ENCODE measurements at places on chromosomes 7 and 10.

- no peak for DNase-seq
Observed at GRCh38 chr10:17918187-17918903, 33.4 kb upstream of the SLC39A12 start.

GRCh38 chr7:113125728-113126127 is 7.4 kb upstream of the SMIM30 start:
- no peak for DNase-seq

DNA sequence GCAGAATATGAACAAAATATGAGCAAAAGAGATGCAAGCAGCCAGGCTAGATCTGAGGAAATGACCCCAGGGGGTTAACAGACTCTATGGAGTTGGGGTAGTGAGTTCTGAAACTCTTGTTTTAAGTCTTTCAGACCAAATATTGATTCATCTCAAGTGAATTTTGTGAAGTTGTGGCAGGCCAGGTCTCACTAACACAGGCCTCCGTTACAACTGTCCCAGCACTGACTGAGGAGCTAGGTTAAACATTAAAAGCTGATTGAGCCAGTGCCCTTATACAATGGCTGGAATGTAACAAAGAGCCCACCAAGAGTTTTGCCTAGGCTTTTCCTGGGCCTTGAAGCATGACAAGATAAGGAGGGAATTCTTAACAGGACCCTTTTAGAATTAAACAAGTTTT is 192.3 kb upstream of the STK17A start:
- DNase-seq, result no peak

DNA sequence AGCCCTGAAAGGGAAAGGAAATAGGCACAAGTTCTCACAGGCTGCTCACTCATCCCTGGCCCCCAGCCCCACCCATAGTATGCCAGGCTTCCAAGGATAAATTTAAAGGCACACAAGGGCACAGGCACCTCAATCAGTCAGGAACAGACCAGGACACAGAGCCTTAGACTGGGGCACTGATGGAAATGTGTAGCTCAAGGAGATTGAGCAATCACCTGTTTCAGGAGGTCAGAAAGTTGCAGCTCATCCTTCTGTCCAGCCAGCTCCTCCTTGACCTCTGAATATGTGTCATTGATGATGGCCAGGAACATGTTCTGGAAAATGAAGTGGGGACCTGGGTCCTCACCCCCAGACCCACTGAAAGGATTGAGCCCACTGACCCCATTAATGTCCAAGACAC is 6.6 kb upstream of the BLOC1S2 start:
- DNase-seq, result no peak

DNA sequence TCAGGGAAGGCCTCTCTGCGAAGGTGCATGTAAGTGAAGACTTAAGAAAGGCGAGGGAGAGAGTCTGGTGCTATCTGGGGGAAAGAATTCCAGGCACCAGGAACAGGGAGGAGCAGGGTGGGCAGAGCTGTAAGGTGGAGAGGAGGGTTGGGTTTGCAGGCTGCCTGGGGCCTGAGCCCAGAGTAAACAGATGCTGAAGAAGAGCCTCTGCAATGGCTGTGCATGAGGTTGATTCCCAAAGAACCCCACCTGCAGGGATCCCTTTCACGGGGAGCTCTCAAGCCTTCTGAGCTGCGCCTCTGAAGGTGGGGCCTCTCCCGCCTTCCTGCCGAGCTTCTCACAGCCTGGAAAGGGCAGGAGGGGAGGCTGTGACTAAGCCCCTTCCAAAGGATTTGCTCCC is 115.1 kb downstream of the RNF216 start:
- no peak for DNase-seq

- DNase-seq, result no peak
Observed at GRCh38 chr10:23204773-23205172, 12.7 kb downstream of the PTF1A start.

- DNase-seq, result no peak
Observed at GRCh38 chr10:108757946-108758345, 1165.4 kb downstream of the XPNPEP1 start.

- no peak for DNase-seq
Observed at GRCh38 chr7:40165216-40165615, 30.4 kb downstream of the SUGCT start.

GRCh38 chr7:135321556-135321955 is 87.9 kb downstream of the STRA8 start:
- DNase-seq, result no peak

DNA sequence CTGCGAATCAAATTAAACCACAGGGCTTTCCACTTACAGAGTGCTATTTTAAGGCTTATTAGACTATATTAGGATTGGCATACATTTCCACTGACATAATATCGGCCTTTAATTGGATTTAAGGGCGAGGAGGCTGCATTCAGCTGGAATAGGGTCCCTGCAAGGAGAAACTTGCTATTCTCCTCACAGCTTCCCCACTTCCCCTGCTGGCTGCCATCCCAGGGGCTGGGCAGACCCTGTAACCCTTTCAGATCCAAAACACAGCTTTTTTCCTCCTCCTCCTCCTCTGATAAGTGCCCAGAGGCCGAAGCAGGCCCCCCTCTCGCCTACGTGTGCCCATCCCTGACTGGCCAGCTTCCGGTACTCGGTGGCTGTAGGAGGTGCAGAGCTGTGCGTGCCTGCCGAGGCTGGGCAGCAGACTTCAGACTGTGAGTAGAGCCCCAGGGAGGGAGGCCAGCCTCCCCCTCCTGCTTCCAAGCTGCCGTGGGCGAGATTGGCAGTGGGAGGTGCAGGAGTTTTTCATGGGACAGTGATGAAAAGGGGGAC is 224.2 kb downstream of the PLXNA4 start:
- no peak for DNase-seq

GRCh38 chr7:7698930-7699329 is 19.5 kb downstream of the RPA3 start:
- no peak for DNase-seq

DNA sequence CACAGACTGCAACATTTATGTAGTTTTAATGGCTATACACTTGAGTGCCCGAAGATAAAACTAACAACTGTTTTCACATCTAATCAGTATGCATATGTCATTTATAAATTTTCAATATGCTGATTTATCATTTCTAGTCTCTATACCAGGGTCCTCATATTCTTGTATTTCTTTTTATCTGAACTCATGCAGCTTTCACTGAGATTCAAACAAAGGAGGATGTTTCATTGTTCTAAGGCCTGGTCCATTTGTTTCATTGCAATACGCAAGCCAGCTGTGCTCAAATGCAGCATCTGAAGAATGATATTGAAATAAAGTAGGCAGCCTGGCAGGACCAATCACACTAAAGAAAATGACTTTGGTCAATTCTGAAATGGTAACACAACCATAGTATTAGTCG is 31.7 kb downstream of the MAGI2 start:
- DNase-seq, result no peak

- DNase-seq, result no peak
Observed at GRCh38 chr7:118747473-118747872, 523.0 kb downstream of the ANKRD7 start.

DNA sequence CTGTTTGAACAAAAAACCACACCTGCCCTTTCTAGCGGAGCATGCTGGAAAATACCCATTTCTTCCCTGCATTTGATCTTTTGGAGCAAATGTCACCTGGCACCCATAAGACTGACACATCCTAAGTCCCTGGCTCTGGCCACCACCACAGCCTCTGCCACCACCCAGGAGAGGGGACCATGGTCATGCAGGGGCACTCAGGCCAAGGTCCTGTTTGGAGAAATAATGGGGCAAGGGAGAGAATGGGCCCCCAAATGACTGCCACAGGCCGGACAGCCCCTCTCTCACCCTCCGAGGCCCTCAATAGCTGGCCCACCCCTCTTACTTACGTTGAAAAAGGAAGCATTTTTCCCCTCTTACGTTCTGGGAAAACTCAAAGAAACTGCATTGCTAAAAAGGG is 35.4 kb downstream of the RGS10 start:
- DNase-seq, result no peak

DNA sequence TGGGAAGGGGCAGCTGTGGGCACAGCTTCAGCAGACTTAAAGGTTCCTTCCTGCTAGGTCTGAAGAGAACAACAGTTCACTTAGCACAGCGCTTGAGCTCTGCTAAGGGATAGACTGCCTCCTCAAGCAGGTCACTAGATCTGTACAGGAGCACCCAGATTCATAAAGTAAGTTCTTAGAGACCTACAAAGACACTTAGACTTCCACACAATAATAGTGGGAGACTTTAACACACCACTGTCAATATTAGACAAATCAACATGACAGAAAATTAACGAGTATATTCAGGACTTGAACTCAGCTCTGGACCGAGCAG is 140.9 kb downstream of the TFEC start:
- DNase-seq, result no peak

GRCh38 chr10:93032105-93032808 is 28.3 kb upstream of the CYP26C1 start:
- no peak for DNase-seq

- DNase-seq, result peak; percentile 16
Observed at GRCh38 chr10:57338823-57339558, 928.7 kb downstream of the IPMK start.

GRCh38 chr7:152564656-152565250 is 111.2 kb downstream of the XRCC2 start:
- no peak for DNase-seq

Measured in activated CD8-positive, alpha-beta T cell treated with anti-CD3 and anti-CD28 coated beads for 36 hours (primary cell).